Lower lobe of right lung (tissue), 2 donors: ENCODE measurements at places on chromosomes 5 and 9.

- no peak for DNase-seq
These were observed 6.9 kb downstream of the OBP2B start for GRCh38 chr9:133202145-133202513.

- no peak for DNase-seq
These were observed 28.3 kb downstream of the LEAP2 start for GRCh38 chr5:132901730-132902129.

DNA sequence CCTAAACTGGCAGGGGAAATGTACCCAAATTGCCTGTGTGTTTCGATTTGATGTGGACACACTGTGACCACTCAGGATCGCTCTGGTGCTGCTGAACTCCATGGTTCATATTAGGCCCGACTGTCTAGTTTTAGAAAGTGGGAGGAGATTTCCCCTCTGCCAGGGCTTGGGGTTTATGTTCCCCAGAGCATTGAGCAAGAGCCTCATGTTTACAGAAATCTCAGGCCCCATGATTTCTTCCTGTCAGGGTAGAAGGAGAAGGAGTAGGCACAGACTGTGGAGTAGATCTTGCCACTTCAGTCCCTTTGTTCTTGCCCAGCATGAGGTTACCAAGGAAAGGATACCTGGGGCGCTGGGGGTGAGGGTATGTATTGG, 40.8 kb upstream of the GLRX start:
- DNase-seq: no peak

DNA sequence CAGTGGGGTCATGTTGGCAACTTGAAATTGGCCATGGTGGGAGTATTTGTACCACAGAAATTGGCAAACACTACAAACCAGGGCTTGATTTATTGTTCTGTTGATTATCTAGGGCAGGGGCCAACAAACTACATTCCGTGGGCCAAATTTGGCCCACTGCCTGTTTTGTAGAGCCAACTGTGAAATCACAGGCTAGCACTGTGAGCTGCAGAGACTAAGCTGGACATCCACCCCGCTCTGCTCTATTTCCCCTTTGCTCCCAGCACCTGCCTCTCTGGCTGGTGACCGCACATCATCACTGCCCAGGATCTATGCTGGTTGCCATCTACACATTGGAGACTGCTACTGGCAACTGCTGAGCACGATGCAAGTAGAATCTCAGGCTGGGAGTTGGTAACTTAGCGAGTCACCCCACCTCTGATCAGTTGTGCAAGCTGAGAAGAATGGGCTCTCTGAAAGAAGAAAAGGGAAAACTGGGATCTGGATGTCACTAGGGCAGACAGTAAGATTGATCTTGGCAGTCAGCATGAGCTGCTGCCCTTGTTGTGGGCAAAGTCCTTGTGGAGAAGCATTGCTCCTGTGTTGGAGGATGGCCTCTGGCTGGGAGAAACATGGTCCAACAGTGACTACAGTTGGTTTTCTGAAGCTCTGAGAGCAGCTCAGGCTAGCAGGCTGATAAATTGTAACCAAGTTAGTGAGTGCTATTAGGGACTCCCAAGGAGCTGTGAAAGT, 144.7 kb upstream of the RAD23B start:
- DNase-seq: no peak

GRCh38 chr9:68974431-68974830, 39.5 kb downstream of the PRKACG start:
- no peak for DNase-seq

DNA sequence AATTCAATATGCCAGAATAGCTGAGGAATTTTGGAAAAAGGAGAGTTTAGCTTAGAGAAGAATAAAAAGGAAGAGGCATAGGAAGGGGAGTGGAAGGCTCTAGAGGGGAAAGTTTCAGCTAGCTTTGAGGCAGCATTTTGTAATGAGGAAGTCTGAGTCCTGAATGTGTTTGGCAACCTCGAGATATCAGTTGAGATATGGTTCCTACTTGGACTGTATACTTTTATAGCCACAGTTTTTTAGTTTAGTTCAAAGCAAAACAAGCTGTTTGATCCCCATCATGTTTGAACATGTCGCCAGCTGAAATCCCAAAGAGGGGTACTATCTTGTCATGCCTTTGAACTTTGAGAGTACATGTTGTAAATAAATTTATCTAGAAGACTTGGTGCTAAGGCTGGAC, 559.0 kb upstream of the FTMT start:
- no peak for DNase-seq

DNA sequence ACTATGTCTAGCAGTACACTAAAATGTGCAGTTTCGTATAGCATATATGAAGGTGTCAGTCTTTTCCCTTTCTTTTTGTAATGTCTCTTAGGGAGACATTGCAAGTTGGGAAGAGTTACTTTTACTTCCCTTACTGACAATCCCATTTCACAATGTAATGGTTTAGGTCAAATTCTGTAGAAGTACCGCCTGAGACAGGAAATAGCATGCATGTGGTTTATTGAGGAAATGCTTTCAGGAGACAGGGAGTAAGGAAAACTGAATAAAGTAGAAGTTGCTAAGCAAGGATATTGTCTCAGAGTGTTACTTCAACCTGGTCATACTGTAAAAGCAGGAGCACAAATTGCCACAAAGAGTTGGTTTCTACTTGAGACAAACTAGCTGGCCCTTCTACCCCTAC, 32.1 kb upstream of the MSANTD3 start:
- DNase-seq: no peak

- DNase-seq: no peak
These were observed 369.8 kb upstream of the PDE4D start for GRCh38 chr5:60263346-60263745.

DNA sequence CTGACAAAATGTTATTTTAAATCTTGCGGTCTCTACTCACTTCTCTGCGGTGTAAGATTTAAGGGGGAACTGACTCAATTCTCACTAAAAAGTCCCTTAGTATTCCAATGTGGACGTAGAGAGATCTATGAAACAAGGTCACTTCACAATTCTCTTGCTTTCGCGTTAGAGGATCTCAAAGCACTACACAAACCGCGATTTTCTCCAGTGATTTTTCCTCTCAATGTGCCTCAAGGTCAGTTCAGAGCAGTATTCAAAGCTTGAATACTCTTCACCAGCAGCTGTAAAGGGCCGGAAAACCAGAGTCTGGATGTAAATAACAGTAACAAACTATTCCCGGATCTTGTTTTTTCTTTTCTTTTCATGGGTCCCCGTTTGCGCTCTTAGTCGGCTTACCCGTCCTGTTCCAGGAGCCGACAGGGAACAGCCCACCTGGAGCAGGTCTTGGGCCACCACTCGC, 128.2 kb downstream of the TMEM161B start:
- DNase-seq: peak; percentile 75

DNA sequence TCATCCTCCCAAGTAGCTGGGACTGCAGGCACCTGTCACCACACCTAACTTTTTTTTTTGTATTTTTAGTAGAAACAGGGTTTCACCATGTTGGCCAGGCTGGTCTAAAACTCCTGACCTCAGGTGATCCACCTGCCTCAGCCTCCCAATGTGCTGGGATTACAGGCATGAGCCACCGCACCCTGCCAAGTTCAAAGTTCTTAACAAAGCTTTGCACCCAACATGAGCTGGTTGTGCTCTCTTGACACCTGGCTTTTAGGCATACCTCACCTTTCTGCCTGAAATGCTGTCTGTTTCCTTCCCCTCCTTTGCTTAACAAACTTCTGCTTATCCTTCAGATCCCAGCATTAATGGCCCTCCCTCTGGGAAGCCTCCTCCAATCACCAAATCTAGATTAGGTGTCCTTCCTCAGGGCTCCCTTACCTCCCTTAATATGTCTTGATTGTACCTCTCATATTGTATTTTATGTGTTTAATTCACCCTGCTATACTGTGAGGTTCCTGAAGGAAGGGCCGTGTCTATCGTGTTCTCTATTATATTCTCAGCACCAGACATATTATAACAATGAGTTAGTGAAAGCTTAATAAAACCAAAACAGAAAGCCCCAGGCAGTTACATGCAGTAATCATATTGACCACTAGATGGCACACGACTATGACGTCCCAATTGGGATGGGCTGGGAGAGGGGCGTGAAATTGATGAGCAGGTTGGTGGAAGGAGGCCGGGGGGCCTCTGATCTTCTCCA, 62.9 kb upstream of the PPARGC1B start:
- no peak for DNase-seq

- DNase-seq: peak; percentile 42
These were observed 24.9 kb upstream of the ELAVL2 start for GRCh38 chr9:23850690-23851629.

DNA sequence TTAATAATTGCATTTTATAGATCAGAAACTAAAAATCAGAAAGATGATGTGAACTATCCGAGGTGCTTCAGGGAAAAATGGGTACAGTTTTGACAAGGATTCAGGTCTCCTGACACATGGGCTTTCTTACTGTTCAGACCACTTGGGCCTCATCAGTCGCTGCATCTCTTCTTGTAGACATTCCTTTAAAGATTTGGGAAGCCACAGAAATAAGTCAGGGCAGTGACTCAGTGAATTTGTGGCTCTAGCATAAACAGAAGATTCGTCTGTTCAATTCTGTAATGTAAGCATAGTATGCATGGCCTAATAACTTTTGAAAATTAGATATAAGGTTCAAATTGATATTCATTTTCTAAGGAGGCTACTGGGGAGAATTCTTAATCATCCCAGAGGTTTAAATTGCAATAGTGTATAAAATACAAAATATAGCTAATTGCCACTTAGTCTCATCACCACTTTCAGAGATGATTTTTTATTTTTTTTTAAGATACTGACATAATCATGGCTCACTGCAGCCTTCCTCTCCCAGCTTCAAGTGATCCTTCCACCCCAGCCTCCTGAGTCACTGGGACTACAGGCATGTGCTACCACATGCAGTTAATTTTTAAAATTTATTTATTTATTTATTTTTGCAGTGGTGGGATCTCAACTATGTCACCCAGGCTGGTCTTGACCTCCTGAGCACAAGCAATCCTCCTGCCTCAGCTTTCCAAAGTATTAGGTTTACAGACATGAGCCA, 48.9 kb downstream of the RASEF start:
- DNase-seq: no peak

DNA sequence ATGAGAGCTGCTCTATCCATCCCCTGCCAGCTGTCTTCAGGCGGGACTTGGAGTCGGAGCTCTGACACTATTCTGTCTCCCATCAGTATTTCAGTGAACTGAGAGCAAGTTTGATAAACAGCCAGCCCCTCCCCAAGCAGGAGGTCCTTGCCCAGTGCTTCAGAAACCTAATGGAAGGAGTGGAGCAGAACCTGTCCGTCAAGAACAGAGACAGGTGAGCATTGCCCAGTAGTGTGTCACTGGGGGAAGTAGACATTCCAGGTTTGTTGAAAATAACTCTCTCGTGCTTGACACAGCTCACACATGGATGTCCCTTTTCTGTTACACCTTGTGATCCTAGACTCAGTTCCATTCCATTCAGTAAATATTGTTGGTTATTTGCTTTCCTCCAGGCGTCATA, 13.2 kb upstream of the TLX3 start:
- DNase-seq: no peak

DNA sequence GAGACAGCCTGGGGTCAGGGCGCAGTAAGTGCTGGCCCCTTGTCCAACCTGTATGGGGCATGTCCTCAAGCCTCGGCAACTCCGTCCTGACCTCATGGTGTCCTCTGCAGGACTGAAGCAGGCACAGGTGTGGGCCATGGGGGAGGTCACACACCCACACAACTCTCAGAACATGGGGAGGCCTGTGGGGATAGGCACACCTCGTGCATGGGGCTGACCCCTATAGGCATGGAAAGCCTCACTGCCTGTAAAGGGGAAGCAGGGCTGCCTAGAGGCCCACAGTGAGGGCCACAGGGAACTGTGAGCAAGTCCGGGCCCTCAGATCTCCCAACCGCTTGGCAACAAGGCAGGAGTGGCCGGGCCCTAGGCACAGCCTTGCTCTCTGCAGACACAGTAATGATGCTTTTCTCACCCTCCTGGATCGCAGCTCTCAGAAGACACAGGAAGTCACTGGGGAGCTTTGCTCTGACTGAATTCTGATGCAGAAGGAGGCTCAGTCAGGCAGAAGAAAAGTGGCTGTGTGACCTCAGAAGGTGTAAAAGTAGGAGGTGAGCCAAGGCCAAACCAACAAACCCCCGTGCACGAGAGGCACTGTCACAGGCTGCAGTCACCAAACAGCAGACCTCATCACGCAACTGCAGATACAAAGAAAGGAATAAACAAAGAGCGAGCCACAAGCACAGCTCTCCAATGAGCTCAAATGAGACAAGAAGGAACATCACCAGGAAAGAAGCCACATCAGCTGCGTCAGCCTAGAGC, 5.4 kb downstream of the IPPK start:
- no peak for DNase-seq

DNA sequence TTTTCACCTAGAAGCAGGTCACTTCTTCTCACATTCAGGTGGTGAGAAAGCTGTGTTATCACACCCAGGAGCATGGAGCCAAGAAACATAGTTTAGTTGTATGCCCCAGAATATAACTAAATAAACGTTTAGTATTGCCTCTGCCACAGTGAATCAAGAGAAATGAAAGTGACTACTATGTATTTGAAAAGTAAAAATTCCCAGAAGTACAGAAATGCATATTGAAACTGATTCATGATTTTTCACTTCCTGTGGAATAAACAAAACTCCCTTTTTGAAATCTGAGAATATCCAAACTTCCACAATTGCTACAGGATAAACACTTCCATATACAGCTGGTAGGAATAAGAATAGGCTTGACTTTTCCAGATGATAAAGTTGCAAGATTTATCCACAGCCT, 15.3 kb upstream of the NINJ1 start:
- no peak for DNase-seq

DNA sequence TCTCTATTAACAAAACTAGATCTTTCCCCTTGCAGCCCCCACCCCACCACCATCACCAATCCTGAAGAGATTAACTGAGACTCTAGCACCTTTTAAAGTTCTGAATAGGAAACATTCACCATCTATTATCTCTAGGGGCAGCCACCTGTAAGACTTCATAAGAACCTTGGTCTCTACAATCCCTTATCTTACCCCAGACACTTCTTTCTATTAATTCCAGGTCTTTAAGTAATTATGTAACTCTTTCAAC, 180.2 kb upstream of the FBXL17 start:
- no peak for DNase-seq

DNA sequence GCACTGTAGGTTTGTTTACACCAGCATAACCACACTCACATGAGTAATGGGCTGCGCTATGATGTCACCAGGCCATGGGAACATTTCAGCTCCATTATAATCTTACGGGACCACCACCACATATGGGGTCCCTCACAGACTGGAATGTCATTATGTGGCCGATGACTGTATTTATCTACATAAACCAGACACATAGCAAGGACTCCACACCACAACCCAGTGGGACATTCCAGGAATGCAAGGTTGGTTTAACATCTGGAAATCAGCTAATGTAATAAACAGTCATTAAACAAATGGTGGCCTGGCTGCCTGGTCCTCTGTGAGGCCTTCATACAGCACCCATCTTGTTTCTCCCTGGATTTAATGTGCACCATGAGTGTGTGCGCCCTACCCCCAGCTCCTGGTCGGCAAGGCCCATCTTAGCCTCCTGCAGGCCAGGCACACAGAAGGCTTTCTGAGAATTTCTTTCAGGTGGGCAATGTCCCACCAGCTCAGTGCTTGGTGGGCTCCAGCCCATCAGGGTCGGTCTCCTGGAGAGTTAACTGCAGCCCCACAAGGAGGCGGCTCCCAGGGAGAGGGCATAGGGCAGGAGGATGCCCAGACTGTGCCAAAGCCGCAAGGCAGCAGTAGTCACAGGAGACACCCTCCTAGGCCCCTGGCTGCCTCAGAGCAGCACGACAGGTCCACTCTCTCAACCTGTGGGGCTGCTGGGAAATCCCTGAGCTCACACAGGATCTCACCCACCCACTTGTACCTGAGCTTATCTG, 35.9 kb upstream of the SARDH start:
- no peak for DNase-seq

- no peak for DNase-seq
These were observed 50.5 kb downstream of the PSD2 start for GRCh38 chr5:139845846-139846681.
